ENCODE measurements at places on chromosomes 7 and 10. TPM values are rescaled to one million over a fixed set of nuclear protein-coding genes. Genes with fewer than 3 reads are reported as not detected.

FLNC gene
- total RNA-seq = 117 TPM

PNLIPRP1 gene
- total RNA-seq = not detected

TAS2R4 gene
- total RNA-seq = not detected

CTBP2 gene
- total RNA-seq = 57.7 TPM

DNA sequence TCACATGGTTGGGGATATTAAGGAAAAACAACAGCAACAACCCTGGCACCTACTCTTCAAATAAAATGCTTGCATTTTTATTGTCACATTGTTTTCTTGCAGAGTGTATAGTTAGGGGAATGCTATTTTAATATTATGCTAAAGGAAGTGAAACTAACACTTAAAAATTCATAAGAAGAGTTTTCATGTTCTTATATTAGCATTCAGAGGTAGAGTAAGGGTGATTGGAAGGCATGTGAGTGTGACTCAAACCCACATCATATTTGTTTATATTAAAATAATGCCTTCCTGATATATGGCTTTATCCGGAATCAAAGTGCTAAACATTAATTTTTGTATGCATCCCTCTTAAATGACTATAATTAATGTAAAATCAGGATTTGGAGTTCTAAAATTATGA lies 59.8 kb upstream of the TES start:
- H3K27me3 ChIP-seq = no peaks in the 10 kb centered on the region
- H3K27ac ChIP-seq = no peak overlapping the region
- no peaks in the 10 kb centered on the region for H3K36me3 ChIP-seq
- no peak overlapping the region for H3K4me3 ChIP-seq

DNA sequence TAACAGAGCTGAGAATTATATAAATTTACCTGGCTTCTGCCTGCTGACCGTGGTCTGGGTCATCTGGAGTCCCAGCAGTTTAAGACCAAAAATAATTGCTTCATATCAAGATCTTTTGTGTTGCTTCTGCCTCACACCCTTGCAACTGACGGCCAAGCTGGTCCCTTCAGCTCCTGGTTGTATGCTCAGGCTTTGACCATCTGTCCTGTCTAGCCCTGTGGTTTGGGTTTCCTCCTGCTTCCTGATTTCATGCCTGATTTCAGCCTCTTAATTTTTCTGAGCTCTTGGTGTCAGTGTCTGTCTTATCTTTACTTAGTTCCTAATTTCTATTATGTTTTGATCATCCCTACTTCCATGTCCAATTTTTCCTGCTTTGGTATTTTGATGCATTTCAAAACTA lies 87.9 kb upstream of the PLXDC2 start:
- no peak overlapping the region for H3K27ac ChIP-seq
- no peak for DNase-seq
- no peaks in the 10 kb centered on the region for H3K36me3 ChIP-seq
- no peaks in the 10 kb centered on the region for H3K27me3 ChIP-seq
- H3K4me3 ChIP-seq = no peak overlapping the region

- no peak overlapping the region for H3K4me3 ChIP-seq
- no peaks in the 10 kb centered on the region for H3K36me3 ChIP-seq
- H3K27me3 ChIP-seq = no peaks in the 10 kb centered on the region
- peak overlapping the region; percentile 79 for H3K27ac ChIP-seq
Measured at GRCh38 chr10:86413046-86413728, 46.6 kb upstream of the GRID1 start.

GRCh38 chr7:40595129-40595528 lies 460.3 kb downstream of the SUGCT start:
- no peaks in the 10 kb centered on the region for H3K4me1 ChIP-seq
- H3K4me3 ChIP-seq = no peak overlapping the region
- H3K36me3 ChIP-seq = no peaks in the 10 kb centered on the region

- peaks cover 94% of the 10 kb centered on the region for H3K36me3 ChIP-seq
- H3K4me3 ChIP-seq = no peak overlapping the region
- no peak overlapping the region for H3K27ac ChIP-seq
Measured at GRCh38 chr7:98930921-98931320, 52.6 kb downstream of the TRRAP start.

- H3K27ac ChIP-seq = no peak overlapping the region
- no peak overlapping the region for H3K4me3 ChIP-seq
- DNase-seq = no peak
- no peaks in the 10 kb centered on the region for H3K27me3 ChIP-seq
- peaks cover 2% of the 10 kb centered on the region for H3K4me1 ChIP-seq
Measured at GRCh38 chr7:101913247-101913721, 95.9 kb downstream of the CUX1 start.

DNA sequence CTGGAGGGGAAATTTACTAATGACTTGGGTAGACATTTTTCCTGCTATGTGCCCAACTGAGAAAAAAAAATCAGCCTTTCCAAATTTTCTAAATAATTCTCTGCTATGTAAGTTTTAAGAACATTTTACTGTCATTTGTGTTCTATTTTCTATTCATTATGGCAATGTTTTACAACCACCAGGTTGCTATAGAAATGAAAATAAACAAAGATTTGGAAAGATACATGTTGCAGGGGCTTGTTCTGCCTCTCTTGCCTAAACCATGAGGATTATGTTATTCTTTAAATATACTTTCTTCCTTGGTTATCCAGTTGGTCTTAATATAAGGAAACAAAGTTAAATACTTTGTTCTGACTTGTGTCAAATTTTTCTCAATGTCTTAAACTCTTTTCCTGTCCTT lies 257.2 kb downstream of the TWIST1 start:
- H3K4me1 ChIP-seq = no peaks in the 10 kb centered on the region
- no peak for DNase-seq
- no peak overlapping the region for H3K27ac ChIP-seq
- no peaks in the 10 kb centered on the region for H3K36me3 ChIP-seq
- H3K27me3 ChIP-seq = no peaks in the 10 kb centered on the region
- no peak overlapping the region for H3K4me3 ChIP-seq

GRCh38 chr10:93468461-93469213 lies 13.5 kb downstream of the MYOF start:
- H3K27me3 ChIP-seq = no peaks in the 10 kb centered on the region
- no peak for DNase-seq
- H3K4me3 ChIP-seq = no peak overlapping the region
- peaks cover 31% of the 10 kb centered on the region for H3K4me1 ChIP-seq
- peak overlapping the region; percentile 85 for H3K27ac ChIP-seq
- peaks cover 6% of the 10 kb centered on the region for H3K36me3 ChIP-seq

DNA sequence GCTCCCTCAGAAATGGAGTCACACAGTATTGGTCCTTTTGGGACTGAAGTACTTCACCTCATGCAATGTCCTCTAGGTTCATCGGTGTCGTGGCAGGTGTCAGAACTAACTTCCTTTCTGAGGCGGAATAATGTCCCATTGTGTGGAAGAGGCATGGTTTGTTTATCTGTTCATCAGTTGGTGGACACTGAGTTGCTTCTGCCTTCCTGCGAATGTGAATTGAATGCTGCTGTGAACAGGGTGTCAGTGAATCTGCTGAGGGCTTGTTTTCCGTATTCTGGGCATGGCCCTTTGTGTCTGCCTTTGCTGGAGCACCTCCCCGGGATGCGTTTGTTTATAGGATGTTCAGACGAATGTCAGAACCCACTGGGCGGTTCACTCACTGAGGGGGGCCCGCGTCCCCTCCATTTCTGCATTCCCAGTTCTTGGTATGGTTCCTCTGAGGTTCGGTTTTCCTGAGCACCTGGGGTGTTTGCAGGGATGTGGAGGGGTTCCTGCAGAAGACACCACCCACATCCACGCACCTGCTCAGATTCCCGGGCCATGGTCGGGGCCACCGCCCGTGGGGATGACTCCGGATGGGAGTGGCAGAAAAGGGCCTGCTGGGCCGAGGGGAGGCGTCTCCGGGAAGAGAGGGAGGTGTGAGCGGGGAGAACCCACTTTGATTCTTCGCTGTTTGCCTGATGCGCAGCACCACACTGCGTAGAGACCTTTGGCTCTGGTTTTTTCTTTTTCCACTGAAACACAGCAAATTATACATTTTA lies 33.1 kb downstream of the CHST12 start:
- no peaks in the 10 kb centered on the region for H3K4me1 ChIP-seq
- H3K36me3 ChIP-seq = peaks cover 37% of the 10 kb centered on the region
- no peaks in the 10 kb centered on the region for H3K27me3 ChIP-seq

DNA sequence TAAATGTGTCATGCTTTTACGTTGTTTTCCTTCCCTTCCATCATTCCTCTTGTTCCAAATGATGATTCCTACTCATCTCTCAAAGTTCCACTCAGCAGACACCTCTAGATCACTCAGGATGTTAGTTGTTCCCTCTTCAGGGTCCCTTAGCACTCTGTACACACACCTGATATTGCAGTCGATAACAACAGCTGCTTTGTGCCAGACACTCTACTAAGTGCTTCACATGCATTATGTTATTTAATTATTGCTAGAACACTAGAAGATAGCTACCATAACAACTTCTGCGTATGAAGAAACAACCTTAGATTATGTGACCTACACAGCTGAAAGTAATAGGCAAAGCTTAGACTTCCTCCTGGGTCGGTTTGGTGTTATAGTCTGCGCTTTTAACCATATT lies 29.6 kb downstream of the PCBD1 start:
- no peak overlapping the region for H3K27ac ChIP-seq
- H3K27me3 ChIP-seq = no peaks in the 10 kb centered on the region
- H3K4me1 ChIP-seq = no peaks in the 10 kb centered on the region
- H3K4me3 ChIP-seq = no peak overlapping the region
- H3K36me3 ChIP-seq = peaks cover 56% of the 10 kb centered on the region
- no peak for DNase-seq

DNA sequence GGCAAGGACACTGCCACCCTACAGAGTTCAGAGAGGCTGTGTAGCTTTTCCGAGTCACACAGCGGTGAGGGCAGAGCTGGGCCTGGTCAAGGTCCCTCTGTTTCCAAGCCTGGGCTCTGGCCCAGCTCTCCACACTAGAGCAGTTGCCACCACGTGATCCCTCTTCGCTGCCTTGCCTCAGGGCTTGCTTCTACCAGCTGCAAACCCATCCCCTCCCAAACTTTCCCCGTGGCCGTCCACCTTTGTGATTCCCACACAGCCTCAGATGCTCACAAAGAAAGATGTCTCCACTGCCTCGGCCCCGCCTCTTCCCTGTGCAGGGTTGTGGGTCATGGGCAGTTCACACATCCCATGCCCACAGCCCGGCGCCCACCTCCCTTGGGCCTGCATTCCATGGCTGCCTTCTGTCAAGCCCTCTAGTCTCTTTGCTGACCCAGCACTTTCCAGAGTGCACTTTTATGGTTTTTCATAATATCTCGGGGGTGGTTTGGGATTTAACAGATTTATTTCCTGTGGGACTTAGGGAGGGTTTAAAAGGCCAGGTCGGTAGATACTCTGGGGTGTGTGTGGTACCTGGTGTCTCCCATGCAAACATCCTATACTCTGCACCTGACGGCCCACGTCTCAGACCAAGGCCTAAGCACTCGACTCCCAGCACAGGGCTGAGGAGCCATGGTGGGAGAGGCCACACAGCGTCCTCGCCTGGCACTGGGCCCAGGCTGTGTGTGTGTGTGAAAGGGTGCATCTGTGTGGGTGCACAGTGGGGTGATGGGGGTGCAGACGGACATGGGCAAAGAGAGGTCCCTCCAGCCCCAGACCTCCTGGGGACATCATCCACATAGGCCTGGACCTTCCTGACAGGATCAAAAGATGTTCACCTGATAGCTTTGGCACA lies 59.6 kb downstream of the PKD1L1 start:
- peak; percentile 31 for DNase-seq
- H3K27ac ChIP-seq = no peak overlapping the region
- H3K36me3 ChIP-seq = no peaks in the 10 kb centered on the region
- H3K4me1 ChIP-seq = no peaks in the 10 kb centered on the region
- no peak overlapping the region for H3K4me3 ChIP-seq

- no peaks in the 10 kb centered on the region for H3K27me3 ChIP-seq
- peaks cover 14% of the 10 kb centered on the region for H3K4me1 ChIP-seq
- H3K36me3 ChIP-seq = no peaks in the 10 kb centered on the region
- no peak for DNase-seq
- no peak overlapping the region for H3K27ac ChIP-seq
- no peak overlapping the region for H3K4me3 ChIP-seq
Measured at GRCh38 chr10:95214793-95215192, 20.8 kb downstream of the ACSM6 start.

- H3K27ac ChIP-seq = no peak overlapping the region
- no peaks in the 10 kb centered on the region for H3K36me3 ChIP-seq
Measured at GRCh38 chr10:34628174-34628796, 186.8 kb downstream of the PARD3 start.

- DNase-seq = peak; percentile 50
- H3K27me3 ChIP-seq = no peaks in the 10 kb centered on the region
- H3K27ac ChIP-seq = peak overlapping the region; percentile 32
- H3K4me3 ChIP-seq = no peak overlapping the region
- H3K36me3 ChIP-seq = no peaks in the 10 kb centered on the region
Measured at GRCh38 chr7:151925446-151926335, 30.6 kb upstream of the GALNTL5 start.

DNA sequence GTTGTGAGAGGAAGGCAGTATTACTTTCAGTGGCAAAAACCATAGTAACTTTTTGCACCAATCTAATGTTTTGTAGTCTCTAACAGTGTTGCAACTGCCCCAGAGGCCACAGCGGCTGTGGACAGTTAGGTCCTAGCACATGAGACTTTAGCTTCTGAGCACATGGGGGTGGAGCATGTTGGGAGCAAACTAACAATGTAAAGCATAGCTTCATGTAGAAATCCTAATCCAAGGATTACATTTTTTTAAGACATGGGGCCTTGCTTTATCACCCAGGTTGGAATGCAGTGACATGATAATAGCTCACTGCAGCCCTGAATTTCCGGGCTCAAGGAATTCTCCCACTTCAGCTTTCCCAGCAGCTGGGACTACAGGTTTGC lies 49.0 kb downstream of the LAMB1 start:
- no peak overlapping the region for H3K4me3 ChIP-seq
- H3K27ac ChIP-seq = no peak overlapping the region
- no peak for DNase-seq
- no peaks in the 10 kb centered on the region for H3K27me3 ChIP-seq
- H3K36me3 ChIP-seq = peaks cover 14% of the 10 kb centered on the region

DNA sequence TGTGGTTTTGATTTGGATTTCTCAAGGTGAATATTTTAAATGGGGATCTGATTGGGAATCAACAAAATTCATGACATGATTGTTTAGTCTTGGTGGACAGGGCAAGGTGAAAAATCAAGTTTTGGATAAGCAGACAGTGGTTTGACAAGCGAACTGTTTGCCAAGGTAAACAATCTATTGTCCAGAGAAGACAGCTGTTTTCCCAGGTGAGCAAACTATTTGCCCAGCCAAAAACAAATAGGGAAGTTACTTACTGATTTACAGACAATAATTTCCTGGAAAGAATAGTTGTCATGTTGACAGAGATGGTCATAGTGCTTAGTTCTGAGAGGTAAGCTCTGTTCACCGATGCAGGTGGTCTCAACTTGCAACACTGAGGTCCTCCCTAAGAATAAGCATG lies 94.0 kb upstream of the STEAP1B start:
- H3K4me1 ChIP-seq = peaks cover 5% of the 10 kb centered on the region
- no peak overlapping the region for H3K27ac ChIP-seq
- no peaks in the 10 kb centered on the region for H3K36me3 ChIP-seq
- no peak for DNase-seq
- no peaks in the 10 kb centered on the region for H3K27me3 ChIP-seq
- no peak overlapping the region for H3K4me3 ChIP-seq

- H3K4me1 ChIP-seq = no peaks in the 10 kb centered on the region
- peaks cover 8% of the 10 kb centered on the region for H3K36me3 ChIP-seq
- no peaks in the 10 kb centered on the region for H3K27me3 ChIP-seq
Measured at GRCh38 chr7:77812290-77812685, 13.7 kb downstream of the PHTF2 start.

- no peaks in the 10 kb centered on the region for H3K27me3 ChIP-seq
- DNase-seq = no peak
- H3K4me1 ChIP-seq = no peaks in the 10 kb centered on the region
- no peak overlapping the region for H3K4me3 ChIP-seq
Measured at GRCh38 chr7:98737176-98737575, 120.1 kb downstream of the NPTX2 start.

Data from ascending aorta (tissue), 2 donors.